ENCODE measurements at places on chromosomes 3 and 15.

DNA sequence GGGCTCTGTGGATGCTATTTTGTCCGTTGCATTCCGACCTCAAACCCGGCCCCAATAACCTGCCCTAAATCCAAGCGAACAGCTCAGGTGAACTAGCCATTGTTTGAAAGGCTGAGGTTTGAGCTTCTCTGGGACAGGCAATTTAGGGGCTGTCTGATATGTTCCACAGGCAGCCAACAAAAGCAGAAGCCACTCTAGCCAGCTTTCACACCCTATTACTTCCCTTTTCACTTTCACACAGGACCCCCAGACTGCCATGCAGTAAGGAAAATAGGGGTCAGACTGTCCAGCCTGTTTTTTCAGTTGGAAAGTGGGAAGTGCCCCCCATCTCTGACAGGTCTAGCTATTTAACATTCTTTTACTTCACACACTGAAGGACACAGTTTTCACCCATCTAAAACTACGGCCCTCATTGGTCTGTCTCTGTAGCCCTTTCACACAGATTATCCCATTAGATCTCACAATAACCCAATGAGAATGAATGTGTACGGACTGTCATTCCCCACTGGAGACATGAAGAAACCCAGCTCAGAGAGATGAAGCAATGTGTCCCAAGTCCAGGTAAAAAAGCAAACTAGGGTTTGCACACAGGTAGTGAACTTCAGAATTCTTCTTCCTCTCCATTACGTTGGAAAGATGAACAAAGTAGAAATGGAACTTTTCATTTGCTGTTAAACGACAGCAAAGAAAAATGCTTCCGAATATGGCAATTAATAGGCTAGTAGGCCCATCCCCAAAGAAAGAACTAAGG, 1.9 kb downstream of the CCDC12 start:
- peak; percentile 36 for ATAC-seq

GRCh38 chr3:116135457-116136085, 309.7 kb downstream of the LSAMP start:
- no peak for ATAC-seq

DNA sequence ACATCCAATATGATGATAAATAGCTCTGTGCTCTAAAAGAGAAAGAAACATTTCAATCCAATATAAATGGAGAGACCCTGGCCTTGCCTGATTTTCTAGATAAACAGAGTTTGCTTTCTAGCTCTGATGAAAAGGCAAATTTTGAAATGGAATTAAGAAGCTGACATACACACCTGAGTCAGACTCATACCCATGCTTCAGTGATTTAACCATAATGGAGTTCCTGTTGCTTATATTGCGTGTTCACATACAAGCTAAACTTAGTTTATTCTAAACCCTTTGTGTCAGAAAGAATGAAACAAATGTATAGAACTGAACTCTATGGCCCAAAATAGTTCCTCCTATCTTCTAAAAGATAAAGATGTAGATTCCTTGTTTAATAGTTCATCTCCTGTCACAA, 760.8 kb upstream of the ARPP21 start:
- ATAC-seq: no peak

GRCh38 chr3:134680796-134681521, 30.1 kb upstream of the KY start:
- ATAC-seq: no peak

GRCh38 chr3:182370949-182371348, 422.4 kb upstream of the ATP11B start:
- ATAC-seq: no peak

DNA sequence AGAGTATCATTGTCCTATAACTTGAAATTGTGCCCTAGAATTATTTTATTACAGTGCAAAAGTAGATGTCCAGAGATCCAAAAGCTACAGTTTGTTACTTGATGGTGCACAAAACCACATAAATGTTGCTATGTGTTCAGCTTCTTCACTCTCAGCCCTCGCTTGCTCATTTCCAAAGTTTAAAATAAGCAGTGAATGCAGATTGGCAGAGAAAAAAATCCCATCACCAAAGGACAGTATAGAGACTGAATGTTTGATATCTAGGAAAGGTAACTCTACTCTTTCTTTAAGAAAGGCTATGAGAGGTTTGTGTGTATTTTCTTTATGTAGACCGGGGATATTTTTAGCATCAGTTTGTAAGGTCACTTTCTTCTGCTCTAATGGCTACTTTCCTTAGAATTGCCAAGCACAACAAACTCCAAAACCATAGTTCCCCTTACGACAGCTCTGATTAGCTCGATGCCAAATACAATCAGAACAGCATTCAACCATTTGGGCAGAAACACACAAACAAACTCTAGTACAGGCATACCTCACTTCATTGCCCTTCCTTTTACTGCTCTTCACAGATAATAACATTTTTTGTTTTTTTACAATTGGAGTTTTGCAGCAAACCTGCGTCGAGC, 164.1 kb upstream of the CCDC54 start:
- no peak for ATAC-seq

GRCh38 chr3:134885877-134886621, 91.0 kb downstream of the EPHB1 start:
- peak; percentile 77 for ATAC-seq

Data from stimulated activated memory B cell treated with anti-CD40 and anti-IgM and Interleukin-4, amounts not matched to agents 10 μg/mL and 1 μg/mL and 100 μg/mL, for 72 hours (primary cell).